Dermis blood vessel endothelial cell (primary cell): ENCODE measurements at places on chromosomes 5 and 9.

- no peak for DNase-seq
Measured at GRCh38 chr9:132784286-132784830, 93.7 kb downstream of the AK8 start.

DNA sequence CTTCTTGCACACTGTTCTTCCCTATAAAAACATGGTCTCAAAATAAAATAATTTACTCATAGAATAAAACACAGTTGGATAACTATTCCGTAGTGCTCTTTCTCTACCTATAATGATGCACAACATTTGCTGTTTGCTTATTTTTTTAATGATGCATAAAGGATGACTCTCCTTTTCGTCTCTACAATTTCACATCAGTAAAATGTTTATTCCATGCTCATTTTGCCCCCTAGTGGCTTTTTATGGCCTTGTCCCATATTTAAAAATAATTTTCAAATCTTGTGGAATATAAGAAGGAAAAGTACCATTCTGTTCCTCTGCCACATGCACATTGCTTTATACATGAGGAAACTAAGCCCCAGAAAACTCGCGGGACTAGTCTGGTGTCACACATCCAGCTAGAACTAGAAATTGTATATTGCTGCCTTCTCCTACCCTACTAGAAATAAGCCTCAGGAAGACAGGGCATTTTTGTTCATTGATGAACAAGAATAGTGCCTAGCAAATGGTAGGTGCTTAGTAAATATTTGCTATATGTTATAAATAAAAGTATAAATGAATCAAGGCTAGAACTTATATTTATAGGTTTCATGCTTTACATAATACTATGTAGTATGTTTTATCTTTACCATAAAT, 12.7 kb downstream of the KCTD16 start:
- peak; percentile 62 for DNase-seq

GRCh38 chr5:166938071-166938470, 1353.4 kb upstream of the WWC1 start:
- no peak for DNase-seq

DNA sequence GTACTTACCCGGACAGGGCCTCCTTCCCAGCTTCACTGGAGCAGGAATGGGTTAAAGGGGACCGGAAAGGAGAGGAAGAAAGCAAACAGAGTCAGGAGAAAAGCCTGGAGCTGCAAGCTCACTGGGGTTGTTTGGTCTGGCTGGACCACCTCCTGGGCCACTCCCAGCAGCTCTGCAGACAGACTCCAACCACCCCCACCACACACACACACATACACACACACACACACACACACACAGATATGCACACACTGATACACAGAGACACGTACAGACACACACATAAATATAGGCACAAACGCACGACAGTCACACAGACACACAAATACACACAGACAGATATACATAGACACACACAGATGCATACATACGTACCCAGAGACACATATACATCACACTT, 34.9 kb upstream of the SYNPO start:
- DNase-seq: no peak

GRCh38 chr5:148759101-148759500, 67.3 kb upstream of the ADRB2 start:
- DNase-seq: no peak
